Right lung (tissue), 10 donors: ENCODE measurements at places on chromosomes 2 and 18. TPM values are rescaled to one million over a fixed set of nuclear protein-coding genes. Genes with fewer than 3 reads are reported as not detected.

STPG4 gene
- polyA plus RNA-seq: 0.13 TPM

GRCh38 chr2:128374001-128374710 lies 55.5 kb upstream of the HS6ST1 start:
- no peak for DNase-seq

GRCh38 chr2:146661473-146662096 lies 1183.2 kb upstream of the ACVR2A start:
- DNase-seq: peak; percentile 27

DNA sequence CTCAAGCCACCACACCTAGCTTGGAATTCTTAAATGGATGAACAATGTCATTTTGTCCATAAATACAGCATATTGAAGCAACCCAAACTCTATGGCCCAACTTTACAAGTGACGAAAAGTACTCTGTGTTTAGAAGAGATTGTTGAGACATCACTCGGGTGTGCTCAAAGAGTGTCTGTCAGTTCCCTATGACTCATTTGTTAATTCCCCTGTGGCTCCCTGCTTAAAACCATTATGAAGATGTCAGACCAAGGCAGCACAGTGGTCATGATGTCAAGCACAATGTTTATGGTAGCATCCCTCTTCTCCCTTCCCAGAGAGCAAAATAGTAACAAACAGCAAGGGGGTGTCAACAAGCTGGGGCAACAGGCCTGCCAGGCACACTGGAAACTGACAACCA lies 3.0 kb downstream of the LYG1 start:
- no peak for DNase-seq

RBM45 gene
- polyA plus RNA-seq: 31.2 TPM

DNA sequence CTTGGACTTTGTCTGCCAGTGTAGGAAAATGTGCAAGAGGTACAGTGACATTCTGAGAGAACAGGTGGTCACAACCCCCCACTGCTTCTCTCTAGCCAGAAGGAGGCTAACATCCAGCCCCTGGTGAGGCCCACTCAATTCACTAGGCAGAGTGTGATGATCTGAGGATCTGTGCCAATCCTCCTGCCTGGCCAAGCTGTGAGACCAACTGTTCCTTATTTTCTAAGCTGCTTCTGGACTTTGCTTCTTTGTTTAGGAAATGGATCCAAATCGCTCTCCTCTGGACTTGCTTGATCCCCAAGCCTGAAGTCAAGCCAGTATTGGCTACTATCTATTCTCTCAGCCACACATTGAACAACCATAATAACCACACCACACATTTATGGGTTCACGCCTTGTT lies 202.8 kb downstream of the PIK3C3 start:
- DNase-seq: no peak

DNA sequence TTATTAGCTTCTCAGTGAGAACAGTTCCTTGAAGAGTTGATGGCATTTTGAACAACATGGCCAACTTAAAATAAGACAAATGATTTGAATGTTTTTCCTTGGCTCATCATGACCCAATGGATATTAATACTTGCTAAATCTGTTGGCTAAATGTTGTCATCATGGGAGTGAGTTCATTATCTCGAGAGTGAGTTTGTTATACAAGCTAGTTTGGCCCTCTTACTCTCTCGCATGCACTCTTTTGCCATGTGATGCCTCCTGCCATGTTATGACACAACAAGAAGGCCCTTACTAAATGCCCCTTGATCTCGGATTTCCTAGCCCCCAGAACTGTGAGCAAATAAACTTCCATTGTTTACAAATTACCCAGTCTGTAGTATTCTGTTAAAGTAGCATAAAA lies 22.9 kb upstream of the SANBR start:
- no peak for DNase-seq

EFHD1 gene
- 3.5 TPM for polyA plus RNA-seq

GRCh38 chr2:36770542-36771287 lies 74.2 kb downstream of the VIT start:
- DNase-seq: no peak

GRCh38 chr2:50785816-50786215 lies 246.1 kb downstream of the NRXN1 start:
- DNase-seq: no peak

DTNA gene
- polyA plus RNA-seq: 12.4 TPM

GRCh38 chr18:21277578-21277977 lies 35.5 kb downstream of the GREB1L start:
- DNase-seq: no peak

GRCh38 chr2:28310107-28310506 lies 82.6 kb upstream of the FOSL2 start:
- DNase-seq: no peak

DTYMK gene
- 50.4 TPM for polyA plus RNA-seq

DNA sequence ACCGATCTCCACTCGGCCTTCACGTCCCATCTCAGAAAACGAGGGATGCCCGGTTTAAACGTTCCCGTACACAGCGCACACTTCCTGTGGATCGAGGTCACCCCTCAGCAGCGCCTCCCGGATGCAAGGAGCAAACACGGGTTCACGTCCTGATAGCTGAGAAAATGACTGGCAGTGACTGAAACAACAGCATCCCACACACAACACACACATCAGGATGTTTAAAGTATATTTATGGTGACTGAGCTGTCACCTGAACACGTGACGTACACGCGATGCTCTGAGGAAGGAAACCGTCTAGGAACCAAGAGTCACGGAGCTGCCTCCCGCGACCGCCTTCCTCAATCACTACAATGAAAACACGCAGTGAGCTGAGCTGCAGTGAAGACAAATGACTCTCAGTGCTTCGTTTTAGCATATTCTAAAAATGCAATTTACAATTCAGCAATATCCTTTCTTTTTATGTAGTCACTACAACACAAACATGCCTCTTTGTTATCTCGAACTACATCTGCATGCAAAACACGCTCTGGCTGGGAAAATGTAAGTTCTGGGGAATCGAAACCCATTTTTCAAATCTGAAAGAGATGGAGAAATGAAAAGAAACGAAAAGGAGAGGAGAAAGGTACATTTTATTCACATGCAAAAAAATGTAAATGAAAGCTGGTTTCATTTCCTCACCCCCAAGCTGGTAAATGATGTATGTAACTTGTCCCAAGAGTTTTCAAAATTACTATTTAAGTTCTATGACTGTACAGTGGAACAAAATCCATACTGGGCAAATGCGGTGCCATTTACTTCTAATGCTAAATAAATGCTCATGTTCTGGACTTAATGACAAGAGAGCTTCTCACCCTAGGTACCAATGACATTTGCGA lies 19.8 kb downstream of the HDAC4 start:
- no peak for DNase-seq

- DNase-seq: no peak
Measured at GRCh38 chr2:223107825-223108224, 55.8 kb downstream of the KCNE4 start.

DNA sequence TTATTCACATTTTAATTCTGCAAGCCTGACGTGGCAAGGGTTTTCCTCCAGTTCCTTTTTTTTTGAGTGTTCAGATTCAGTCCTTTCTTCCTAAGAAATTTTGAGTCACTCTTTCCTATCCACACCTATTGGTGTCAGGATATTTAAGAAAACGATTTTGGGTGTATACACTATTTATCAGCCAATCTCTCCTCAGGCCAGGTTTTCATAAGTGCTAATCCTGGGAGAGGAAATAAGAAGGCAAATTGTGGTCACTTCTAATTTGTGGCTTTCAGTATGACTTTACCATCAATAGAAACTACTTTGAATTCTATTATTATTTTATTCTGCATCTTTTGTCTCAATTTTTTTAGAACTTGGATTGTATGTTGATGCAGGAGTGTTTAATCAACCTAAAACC lies 174.4 kb downstream of the DSEL start:
- DNase-seq: no peak

DNA sequence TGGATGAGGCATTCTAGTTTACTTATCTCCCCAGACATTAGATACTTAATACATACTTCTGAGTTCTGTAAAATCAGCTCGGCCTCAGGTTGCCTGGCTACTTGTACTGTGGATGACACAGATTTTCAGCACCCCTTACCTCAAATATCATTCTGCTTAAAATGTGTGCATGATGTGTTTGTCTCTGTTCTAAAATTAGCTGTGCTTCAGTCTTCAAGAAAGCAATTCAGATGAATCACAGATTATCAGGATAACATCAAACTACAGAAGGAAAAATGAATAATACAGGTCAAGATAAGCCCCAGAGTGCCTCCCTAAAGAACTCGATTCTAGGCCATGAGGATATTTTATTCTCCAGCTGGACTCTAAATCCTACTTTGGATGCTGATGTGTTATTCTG lies 21.3 kb upstream of the MAPRE2 start:
- no peak for DNase-seq

DNA sequence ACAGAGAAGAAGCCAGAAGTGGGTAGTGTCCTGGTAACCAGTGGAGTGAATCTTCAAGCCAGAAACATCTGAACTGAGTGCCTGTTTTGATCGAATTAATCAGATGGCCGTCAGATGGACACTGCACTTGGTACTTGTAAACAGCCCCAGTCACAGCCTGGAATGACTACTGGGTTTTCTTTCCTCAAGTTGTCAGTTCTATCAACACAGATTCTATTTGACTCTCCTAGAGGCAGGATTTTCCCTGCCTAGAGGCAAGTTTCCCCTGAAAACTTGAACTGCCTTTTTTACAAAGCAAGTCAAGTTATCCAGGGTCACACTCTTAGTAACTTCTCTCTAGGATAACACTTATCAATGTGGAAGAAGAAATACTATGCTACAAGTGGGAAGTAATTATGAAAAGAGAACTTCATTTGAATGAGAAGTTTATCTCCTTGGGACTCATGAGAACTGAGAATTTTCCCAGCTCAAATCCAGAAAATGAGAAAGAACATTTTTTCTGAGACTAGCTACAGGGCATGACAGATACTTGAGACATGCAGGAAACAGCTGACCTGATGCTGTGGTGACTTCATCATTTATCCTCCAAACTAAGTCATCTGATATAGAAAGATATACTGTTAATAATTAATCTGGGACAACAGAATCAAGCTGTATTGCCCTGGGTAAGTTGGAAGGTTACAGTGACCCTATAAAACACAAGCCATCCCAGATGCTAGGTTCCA lies 36.0 kb downstream of the SULT1C2 start:
- no peak for DNase-seq
